ENCODE measurements at places on chromosomes 16 and 17.

GRCh38 chr16:75632857-75633256 lies 9.8 kb upstream of the ADAT1 start:
- no peak for DNase-seq

DNA sequence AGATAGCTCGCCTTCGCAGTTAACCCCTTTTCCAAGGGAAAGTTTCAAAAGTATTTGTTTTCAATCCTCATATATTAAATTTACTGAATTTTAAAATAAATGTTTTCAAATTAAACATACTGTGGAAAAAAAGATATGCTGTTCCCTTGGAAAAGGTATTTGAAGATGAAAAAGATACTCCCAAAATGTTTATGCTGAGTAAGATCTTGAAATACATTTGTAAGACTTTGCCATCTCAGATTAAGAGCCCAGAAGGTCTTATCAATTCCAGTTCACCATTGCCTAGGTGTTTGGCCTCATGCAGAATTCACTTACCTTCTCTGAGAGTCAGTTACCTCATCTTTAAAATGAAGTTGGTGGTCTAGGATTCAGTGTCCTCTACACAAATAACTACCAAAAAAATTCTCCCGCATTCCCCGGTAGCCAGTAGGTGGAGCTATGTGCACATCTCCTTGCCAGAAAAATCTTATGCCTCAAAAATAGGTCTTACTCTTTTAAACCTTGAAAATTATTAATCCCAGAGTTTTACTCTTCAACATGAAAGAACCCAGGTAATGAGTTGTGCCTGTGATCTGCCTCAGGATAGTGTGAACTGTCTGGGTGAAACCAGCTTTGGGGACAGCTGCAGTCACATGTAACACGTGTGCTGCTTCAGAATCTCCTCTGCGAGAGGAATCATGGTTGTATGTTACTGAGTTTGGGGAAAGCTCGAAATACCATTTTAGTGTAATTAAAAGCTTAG lies 178.3 kb downstream of the MRTFB start:
- DNase-seq: no peak

DNA sequence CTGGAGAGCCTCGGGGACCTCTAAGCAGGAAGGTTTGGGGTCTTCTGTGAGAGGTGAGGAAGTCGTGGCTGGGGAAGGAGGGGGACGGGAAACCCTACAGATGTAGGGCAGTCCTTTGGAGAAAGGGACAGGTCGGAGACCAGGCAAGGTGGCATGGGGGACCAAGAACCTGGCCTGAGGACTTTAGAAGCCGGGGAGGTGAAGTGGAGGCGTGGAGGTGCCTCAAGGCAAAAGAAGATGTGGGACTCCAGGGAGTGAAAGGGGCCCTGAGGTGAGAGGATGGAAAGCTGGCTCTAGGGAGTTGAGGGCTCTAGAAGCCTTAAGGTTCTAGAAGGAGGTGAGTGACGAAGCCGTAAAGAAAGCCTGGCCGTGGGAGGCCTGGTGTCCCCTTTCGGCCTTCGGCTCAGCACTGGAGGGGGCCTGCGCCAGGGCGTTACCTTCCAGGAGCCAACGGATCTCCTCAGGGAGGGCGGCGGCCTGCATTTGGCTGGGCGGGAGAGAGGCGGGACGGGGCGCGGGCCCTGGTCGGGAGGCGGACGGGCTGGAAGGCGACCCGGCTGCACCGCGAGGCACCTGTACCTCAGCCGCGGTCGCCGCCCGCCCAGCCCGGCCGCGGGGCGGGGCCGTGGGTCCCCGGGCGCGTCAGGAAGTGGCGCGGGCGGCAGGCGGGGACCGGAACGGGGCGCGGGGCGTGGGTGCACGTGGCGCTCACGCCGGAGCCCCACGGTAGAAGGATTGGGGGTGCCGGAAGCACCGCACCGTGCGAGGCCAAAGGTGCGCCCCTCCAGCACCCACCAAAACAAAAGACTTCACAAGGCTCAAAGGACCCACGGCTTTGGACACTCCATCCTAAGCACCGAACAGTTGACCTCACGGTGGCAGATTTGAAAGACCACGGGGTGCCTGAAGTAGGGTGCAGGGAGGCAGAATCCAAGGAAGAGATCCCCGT lies at the start of gene SKAP1:
Gene SKAP1, minus strand, starts transcription at position 577 of the 949 bp plus-strand sequence.
- no peak for DNase-seq

DNA sequence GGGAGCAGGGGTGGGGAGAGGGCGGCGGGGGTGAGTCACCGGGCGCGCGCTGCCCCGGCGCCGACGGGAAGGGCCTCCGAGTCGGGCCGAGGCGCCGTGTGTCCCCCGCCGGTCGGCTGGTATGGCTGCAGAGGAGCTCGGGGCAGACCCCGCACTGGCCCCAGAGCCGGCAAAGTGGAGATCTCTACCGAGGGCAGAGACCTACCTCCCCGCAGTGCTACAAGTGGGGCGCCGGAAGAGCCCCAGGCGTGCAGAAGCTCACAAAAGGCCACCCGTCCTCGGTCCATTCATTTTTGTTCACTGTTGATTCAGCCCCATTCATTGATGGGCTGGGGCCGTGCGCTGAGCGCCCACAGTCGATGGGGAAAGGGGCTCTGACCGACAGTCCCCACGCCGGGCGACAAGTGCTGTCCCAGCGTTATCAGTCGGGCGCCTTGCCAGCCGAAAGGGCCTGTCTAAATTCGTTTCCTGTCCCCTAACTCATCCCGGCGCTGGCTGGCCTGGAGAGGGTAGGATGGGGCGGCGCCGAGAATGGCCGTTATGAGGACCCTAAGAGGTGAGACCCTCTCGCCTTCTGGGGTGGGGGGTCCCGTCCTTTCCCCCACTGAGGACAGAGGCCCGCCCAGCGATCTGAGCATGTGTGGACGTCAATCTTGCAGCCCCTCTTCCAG lies 709 bp upstream of the ENO3 start:
- no peak for DNase-seq

- no peak for DNase-seq
Measured at GRCh38 chr17:48609033-48609432, 1.8 kb downstream of the HOXB7 start.

DNA sequence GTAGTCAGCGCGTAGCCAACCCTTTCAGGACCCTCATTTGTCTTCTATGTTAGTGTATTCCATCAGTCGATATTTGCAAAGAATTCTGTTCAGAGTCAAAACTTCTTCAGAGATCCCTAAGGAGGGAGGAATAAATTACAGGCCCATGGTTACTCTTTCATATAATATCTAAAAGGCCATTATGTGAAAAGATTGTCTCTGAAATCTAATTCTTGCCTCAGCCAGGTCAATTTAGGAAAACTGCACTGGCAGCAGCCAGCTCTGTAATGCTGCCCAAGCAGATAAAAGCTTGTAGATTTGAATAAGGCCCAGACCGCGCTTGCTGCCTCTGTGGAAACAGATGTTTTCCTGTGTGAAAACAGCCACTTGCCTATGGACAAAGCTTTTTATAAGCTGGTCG lies 379.8 kb downstream of the CNTNAP4 start:
- DNase-seq: no peak

- DNase-seq: no peak
Measured at GRCh38 chr16:27724482-27725235, 174.7 kb downstream of the KATNIP start.

GRCh38 chr16:60905811-60906210 lies 1130.4 kb downstream of the CDH8 start:
- DNase-seq: no peak

GRCh38 chr16:88570691-88571092 lies 489 bp downstream of the ZC3H18 start:
- no peak for DNase-seq

GRCh38 chr17:77182205-77183172 lies 41.7 kb downstream of the SEC14L1 start:
- DNase-seq: no peak

- DNase-seq: peak; percentile 13
Measured at GRCh38 chr16:87101903-87102302, 215.3 kb downstream of the C16orf95 start.

DNA sequence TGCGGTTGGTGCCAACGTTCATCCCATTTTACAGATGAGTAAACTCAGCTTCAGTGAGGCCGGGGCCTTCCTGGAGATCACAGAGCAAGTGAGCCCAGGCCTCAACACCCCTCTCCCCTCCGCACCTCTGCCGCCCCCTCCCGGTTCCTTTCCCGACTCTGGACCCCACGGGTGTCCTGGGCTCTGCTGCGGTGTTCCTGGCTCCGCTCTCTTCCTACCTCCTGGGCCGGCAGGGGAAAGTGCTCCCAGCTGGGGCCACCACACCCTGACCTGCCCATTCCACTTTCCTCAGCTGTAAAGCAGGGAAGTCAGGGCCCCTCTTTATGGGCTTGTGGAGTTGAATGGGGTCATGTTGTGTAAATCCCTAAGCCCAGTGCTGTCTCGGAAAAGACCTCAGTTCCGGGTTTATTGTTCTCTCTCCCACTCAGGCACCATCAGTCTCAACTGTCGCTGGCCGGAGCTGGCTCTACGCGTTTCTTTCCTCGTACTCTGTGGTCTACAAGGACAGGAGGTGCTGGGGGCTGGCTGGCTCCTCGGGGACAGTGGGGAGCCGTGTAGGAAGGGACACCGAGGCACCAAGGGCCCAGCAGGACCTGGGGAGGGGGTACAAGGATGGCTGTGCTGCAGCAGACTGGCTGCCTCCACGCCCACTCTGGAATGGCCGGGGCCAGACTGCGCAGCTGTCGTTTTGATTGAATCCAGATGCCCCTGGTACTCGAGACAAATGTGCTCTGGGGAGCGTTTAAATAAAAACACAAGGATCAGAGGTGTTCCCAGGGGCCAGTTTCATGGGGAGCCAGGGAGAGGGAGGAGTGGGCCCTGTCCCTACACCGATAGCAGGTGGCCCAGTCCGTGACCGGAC lies 21.7 kb upstream of the ACSF3 start:
- DNase-seq: no peak

DNA sequence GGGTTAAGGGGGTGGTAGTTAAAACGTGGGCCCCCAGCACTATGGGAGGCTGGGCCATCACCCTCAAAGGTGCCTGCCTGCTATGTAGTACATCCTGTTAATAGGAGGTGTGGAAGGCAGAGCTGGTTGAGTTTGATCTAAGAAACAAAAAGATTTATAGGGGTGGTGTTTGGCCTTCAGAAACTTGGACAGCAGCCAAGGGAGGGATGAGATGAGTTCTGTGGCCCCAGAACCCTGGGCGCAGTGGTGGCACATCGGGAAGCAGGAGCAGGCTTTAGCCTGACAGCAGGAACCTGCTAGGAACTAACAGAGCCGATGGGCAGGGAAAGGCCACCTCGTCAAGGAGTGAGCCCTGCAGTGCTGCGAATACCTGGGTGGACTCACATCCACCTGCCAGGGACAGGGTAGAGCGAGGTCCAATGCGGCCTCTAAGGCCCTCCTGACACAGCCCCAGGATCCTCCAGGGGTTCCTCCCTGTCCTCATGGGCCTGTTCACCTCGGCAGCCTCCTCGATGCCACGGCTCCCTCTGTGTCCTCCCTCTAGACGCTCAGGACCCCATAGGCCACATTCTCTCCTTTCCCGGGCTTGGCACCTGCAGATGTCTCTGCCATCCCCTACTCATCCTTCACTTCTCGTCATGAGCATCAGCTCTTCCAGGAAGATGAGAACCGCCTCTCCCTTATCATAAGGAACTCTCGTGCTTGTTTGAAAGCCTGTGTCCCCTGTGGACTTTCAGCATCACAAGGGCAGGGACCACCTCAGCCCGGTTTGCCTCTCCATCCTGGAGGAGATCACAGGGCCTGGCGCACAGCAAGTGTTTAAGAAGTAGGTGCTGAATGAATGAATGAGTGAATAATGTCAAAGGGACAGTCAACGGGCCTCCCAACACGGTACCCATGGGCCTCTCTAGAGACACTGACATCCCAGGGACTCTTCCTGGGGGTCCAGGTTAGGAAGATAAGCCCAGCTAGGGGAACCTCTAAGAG lies 103.5 kb upstream of the TNRC6C start:
- DNase-seq: no peak

DNA sequence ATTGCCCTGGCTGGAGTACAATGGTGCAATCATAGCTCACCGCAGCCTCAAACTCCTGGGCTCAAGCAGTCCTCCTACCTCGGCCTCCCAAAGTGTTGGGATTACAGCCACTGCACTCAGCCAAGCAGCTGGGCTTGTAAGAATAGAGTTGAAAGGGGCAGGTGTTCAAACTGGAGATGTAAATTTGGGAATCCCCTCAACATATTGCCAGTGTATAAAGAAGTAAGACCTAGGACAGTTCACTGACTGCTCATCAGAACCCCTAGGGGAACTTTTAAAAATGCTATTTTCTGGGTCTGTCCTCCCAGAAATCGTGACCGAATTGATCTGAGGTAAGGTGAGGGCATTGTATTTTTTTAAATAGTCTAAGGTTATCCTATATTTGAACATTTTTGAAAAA lies 8.9 kb upstream of the DNAJA2 start:
- DNase-seq: no peak

GRCh38 chr17:58666858-58667267 lies 25.0 kb downstream of the TEX14 start:
- no peak for DNase-seq

GRCh38 chr16:825341-826061 lies 25.0 kb upstream of the GNG13 start:
- DNase-seq: no peak

DNA sequence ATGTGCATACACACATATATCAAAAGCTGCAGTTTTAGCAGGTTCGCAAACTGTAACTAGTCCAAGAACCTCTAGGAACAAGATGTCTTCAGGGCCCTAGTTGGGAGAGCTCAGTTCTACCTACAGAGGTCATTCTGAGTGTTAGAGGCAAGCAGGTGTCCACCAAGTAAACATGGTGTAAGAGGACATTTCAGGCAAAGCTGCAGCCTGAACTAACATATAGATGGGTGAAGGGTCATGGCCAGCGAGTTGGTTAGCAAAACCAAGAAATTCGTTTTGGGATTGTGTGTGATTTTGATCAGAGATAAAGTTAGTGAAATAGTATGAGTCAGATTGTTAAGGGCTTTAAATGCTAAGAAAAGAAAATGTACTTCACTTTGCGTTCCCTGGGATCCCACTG lies 24.6 kb downstream of the C17orf75 start:
- DNase-seq: no peak

DNA sequence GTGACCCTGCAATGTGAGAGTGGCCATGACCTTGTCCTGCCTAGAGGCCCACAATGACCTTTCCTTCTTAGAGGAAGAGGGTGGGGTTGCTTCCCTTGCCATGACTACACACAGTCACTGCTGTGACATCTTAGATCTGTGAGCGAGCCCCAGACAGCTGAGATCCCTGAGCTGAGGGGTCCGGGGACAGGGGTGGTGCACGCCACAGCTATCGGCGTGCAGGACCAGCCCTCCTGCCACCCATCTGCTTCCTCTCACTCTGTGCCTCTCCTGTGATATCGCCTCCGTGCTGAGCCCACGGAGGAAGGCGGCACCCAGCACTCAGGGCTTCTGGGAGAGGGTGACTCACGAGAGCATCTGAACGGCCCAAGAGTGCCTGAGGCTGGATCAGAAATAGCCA lies 35.2 kb downstream of the KIAA0513 start:
- DNase-seq: no peak

GRCh38 chr17:52049051-52049450 lies 109.5 kb downstream of the CA10 start:
- DNase-seq: no peak

- DNase-seq: no peak
Measured at GRCh38 chr16:1538804-1539520, 5.5 kb downstream of the TMEM204 start.

- no peak for DNase-seq
Measured at GRCh38 chr16:17561056-17561455, 90.3 kb upstream of the XYLT1 start.

GRCh38 chr17:5361426-5361825 lies 58.0 kb downstream of the NUP88 start:
- no peak for DNase-seq

- DNase-seq: no peak
Measured at GRCh38 chr17:13176436-13176835, 158.6 kb upstream of the ELAC2 start.
